ENCODE measurements at places on chromosomes 1 and 21.

- DNase-seq = no peak
Measured at GRCh38 chr1:156551869-156552268, 20.5 kb downstream of the IQGAP3 start.

- DNase-seq = no peak
Measured at GRCh38 chr1:19484338-19484797, 971 bp downstream of the CAPZB start.

- DNase-seq = peak; percentile 23
Measured at GRCh38 chr1:170262276-170262939, 116.6 kb downstream of the NTMT2 start.

- peak; percentile 6 for DNase-seq
Measured at GRCh38 chr1:195185736-195186135, 1422.5 kb downstream of the KCNT2 start.

DNA sequence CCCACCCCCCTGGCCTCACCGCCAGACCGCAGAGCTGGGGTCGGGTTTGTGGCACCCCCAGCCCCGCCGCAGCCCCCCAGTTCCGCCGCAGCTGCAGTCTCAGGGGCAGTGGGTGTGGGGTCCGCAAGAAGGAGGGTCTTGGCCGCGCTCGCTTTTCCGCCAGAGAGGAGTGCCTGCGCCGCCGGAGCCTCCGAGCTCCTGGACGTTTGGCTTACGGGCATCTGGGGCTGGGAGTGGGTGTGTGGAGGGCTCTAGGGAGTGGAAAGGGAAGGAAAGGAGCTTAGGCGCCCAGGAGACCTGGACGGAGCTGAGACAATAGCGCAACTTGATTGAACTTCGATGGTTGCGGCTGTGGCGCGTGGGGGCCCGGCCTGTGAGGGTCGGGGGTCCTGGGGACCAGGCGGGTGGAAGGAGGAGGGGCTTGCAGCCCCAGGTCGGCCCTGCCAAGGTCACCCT, 88.8 kb upstream of the IPO9 start:
- no peak for DNase-seq

DNA sequence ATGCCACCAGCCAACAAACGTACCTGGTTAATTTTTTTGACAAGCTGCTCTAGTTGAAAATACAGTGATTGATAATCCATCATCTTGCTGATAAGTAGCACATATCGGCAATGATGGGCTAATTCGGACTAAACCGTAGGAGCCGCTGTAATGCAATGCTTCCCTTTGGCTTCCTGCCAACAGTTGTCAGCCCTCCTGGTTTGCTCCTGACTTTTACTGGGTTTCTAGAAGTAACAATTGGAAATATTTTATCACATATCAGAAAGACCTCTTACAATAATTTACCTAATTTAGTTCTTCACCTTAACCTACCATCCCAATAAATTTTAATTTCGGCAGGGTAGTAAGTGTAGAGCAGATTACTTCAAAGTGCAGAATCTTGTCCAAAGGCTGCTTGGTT, 148.5 kb downstream of the DHRS3 start:
- no peak for DNase-seq

All from muscle of back (tissue), 13 donors.